ENCODE measurements at places on chromosomes 1 and 21.

DNA sequence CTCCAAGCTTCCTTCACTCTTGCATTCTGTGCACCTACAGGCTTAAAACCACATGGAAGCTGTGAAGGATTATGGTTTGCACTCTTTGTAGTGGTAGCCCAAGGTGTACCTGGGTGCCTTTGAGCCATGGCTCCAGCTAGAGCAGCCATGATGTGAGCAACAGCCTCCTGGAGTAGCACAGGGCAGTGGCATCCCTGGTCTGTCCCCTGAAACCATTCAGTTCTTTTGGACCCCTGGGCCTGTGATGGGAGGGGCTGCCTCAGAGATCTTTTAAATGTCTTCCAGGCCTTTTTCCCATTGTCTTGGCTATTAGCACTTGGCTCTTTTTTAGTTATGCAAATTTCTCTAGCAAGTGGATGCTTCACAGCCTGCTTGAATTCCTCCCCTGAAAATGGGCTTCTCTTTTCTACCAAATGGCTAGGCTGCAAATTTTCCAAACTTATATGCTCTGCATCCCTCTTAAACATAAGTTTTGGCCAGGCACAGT is 47.4 kb downstream of the CLCA4 start:
- no peak for DNase-seq

GRCh38 chr1:22485431-22485830 is 33.8 kb downstream of the ZBTB40 start:
- DNase-seq = no peak

DNA sequence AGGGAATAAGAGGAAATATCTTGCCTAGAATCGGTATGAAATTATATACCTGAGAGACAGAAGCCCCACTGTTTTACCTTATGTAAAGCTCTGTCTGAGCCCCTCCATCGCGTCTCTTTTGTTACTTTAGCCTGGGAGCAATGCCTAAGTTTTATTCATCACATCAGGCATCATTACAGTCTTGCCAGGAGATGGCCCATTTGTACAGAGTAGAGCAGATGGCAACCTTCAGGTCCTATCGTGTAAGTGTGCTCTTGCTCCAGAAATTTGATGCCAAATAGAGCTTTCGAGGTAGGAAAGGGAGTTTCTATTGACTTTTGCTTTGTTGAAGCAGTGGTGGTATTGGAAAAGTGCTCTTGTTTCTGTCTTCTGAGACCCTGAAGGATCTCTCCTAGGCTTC is 24.9 kb downstream of the CFAP126 start:
- DNase-seq = no peak

DNA sequence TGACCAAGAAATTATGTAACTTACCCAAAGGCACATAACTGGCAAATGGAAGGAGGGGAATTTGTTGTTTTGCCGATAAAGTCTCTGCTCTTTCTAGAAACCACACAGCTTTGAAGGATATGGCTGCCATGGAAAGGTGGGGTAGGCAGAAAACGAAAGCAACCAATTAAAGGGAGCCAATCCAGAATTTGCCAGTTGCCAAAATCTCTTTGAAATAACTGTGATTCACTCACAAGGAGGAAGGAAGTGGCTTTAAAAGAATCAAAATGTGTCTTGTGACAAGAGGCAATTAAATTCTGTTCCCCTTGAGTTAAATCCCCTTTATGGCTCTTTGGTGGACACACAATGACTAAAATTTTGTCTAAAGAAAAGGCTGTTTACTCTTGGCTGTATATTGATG is 61.2 kb upstream of the CCDC190 start:
- no peak for DNase-seq

GRCh38 chr1:86751923-86752322 is 47.5 kb downstream of the SH3GLB1 start:
- no peak for DNase-seq

DNA sequence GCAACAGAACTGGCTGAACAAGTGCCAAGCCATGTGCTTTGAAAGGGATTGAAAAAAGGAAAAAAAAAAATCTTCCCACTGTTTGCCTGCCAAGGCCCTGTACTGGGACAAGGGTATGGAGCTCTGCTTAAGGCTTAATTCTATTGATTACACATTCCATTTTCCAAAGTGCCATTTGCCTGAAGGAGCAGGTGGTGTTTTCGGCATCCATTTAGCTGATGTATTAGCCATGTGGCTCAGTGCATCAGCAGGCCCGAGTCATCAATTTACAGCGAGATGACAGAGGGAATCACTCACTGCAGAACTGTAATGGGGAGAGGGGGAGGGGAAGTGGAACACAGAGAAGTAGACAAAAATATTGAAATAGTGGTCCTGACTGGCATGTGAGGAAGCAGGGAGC is 144.2 kb upstream of the BEND5 start:
- no peak for DNase-seq

- DNase-seq = no peak
These were observed 15.9 kb downstream of the RCAN1 start for GRCh38 chr21:34598931-34599400.

DNA sequence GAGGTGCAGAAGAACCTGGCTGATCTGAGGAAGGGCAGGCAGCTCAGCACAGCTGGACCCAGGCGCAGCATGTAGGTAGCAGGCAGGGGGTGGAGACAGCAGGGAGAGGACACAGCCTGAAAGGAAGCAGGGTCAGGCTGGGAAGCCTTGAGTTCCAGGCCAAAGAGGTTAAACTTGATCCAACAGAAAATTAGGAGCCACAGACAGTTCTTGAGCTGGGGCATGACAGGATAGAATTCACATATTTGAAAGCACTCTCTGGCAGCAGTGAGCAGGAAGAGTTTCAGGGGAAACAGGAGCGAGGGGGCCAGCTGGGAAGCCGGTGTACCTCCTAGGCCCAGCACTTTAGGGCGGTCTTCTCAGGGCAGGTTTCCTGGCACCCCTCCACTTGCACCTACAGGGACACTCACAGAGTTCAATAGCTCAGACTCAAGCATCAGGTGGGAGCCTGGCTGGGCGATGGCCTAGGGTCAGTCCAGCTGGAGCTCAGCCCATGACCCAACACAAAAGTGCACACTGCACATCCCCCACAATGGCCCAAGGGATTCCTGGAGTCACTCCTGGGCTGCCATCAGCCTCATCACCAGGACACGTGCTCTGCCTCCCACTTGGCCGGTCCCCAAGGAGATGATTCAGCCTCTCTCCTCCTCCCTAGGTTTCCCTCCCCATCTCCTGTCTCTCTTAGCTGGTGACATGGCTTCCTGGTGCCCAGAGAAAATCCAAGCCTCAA is 22.7 kb downstream of the MATN1 start:
- peak; percentile 34 for DNase-seq

DNA sequence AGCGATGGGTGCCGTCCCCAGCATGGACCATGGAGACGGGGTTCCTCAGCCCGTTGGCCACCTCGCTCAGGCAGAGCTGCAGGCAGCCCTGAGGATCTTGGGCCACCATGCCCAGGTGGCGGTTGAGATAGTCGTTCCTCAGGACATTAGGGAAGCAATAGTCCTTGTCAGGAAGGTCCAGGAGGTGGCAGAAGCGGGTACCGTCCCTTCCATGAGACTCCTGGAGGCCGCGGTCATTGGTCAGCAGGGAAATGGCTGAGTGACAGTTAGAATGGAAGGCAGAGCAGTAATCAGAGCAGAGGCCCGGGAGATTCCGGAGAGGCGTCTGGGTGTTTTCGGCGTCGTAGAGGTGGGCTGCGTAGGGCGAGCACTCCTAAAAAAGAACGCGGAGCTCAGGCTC is 4.1 kb downstream of the HHIPL2 start:
- no peak for DNase-seq

GRCh38 chr1:21961799-21962198 is 15.0 kb upstream of the CELA3B start:
- no peak for DNase-seq

GRCh38 chr1:59138402-59138801 is 158.5 kb upstream of the FGGY start:
- DNase-seq = no peak

DNA sequence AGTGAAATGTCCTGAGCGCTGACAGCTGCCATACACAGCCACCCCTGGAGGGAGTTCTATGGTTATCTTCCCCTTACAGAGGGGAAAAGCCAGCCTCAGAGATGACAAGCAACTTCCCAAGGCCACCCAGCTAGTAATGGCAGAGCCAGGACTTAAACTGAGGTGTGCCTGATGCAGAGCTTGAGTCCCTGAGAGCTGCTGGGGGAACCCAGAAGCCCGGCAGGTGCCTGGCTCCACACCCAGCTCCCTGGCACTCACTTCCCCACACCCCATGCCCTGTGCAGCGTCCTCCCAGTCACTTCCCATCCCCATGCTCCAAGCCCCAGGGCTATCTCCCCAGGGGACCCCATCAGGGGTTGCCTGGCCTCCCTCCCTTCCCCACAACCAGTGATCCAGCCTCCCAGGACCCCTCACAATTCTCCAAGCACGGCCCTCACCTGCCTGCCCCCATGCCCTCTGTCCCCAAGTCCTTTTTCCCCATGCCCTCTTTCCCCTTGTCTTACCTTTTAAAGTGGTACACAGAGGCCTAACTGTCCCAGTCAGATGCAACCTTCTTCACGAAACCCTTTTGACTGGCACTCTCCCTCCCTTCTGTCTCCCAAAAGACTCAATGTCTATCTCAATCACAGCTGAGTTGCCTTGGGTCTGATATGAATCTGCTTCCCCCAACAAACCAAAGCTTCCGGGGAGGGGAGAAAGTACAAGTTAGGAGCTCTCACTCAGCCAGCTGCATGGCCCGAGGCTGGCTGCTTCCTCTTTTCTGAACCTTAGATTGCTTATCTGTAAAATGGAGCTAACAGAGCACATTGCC is 39.8 kb upstream of the LRP8 start:
- DNase-seq = no peak

- DNase-seq = no peak
These were observed 58.7 kb upstream of the ACTRT2 start for GRCh38 chr1:2962541-2962940.

DNA sequence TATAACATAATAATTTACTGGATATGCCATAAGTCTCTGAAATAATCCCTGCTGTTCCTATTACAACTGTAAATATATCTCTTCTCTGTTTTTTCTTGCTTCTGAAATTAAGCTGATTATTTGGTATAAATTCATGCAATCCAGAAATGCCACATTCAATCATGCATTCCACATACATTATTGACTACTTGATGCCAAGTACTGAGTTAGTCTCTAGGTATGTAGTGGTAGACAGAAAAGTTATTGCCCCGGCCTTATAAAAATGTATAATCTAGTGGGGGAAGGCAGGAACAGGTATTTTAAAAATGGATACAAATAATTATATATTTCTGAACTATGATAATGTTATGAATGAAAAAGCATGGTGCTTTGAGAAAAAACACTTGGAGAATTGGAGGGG is 338.6 kb upstream of the SNX7 start:
- DNase-seq = no peak

GRCh38 chr1:14143777-14144176 is 443.8 kb downstream of the PRDM2 start:
- DNase-seq = no peak
